ENCODE measurements at places on chromosomes 6 and 20. TPM values are rescaled to one million over a fixed set of nuclear protein-coding genes. Genes with fewer than 3 reads are reported as not detected.

GRCh38 chr20:6401893-6402557, 279.2 kb upstream of the FERMT1 start:
- DNase-seq = no peak

The OXT gene
- not detected for total RNA-seq

The BPIFA1 gene
- not detected for total RNA-seq

GRCh38 chr6:112202639-112203341, 51.6 kb downstream of the LAMA4 start:
- DNase-seq = no peak

DNA sequence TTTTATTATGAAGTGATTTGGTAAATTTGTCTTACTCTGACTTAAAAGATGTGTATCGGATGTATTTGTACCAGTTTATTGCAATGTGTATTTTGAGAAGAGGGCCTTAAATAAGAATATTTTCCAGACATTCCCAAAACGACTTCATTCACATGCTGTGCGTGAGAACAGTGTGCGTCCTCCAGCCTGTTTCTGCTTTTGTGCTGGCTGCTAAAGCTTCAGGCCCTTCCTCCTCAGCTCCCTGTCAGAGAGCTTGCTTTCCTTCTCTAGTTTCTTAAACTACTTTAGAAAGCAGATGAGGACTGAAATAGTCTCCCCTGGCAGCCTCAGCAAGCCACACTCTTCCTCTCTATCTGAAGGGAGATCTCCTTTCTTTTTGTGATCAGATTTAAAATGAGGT, 157.8 kb downstream of the SAMD5 start:
- DNase-seq = no peak

The CRISP3 gene
- not detected for total RNA-seq

- no peak for DNase-seq
These were observed 15.7 kb upstream of the MRAP2 start for GRCh38 chr6:84017709-84018452.

- DNase-seq = no peak
These were observed 131.3 kb downstream of the CEBPB start for GRCh38 chr20:50321797-50322480.

GRCh38 chr6:152371775-152372174, 265.4 kb downstream of the SYNE1 start:
- no peak for DNase-seq

The PSORS1C2 gene
- not detected for total RNA-seq

GRCh38 chr20:51738877-51739447, 29.2 kb downstream of the ATP9A start:
- DNase-seq = no peak

DNA sequence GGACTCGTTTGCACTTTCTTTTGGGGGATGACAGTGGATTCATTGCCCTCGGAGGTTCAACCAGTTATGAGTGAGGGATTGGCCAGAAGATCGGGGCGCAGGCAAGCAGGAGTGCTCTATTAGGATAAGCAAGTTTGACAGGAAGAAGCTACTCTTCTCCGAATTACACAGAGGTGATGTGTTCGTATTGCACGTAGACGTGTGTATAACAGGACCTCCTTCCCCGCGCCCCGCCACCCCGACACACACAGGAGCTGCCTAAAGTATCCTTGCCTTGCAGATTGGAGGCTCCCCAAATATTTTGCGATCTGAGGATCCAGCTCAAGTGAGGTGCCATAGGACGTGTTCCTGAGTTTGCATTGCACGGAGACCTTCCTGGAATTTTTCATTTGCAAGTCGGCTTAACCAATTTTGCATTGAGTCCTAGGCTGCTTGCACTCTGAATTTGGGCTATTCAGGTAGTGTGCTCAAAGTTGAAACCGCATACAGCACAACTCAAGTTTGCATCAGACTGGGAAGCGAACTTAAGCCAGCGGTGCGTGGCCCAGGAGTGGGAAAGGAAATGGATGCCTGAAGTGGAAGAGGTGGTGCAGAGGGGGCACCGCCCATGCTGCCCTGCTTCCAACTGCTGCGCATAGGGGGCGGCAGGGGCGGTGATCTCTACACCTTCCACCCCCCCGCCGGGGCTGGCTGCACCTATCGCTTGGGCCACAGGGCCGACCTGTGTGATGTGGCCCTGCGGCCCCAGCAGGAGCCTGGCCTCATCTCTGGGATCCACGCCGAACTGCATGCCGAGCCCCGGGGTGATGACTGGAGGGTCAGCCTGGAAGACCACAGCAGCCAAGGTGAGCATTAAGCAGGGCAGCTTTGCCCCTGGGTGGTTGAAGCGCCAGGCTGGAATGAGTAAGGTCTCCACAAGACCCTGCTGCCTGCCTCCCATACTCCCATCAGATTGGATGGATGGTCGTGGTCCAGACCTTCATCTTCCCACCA, 770 bp downstream of the TCF19 start:
- DNase-seq = no peak

The TRAM2 gene
- 25.0 TPM for total RNA-seq

The UBE3D gene
- 4.8 TPM for total RNA-seq

- no peak for DNase-seq
These were observed 39.3 kb downstream of the GSTA2 start for GRCh38 chr6:52724042-52724405.

DNA sequence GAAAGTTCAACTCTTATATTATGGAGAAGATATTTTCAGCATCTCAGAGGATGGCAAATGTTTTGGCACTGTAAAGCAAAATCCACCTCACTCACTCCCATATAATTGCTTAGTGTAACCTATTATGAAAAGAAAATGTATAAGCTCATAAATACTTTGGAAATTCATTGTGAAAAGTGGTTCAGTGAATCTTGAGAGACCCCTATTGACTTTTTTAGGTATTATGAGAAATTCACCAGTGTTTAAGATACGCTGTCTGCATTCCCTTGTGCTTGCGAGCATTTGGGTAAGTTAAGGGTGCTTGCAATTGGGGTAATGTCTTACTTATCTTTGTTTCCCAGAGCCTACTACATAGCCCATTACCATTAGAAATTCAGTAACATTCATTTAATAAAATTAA, 66.3 kb upstream of the BMP5 start:
- no peak for DNase-seq

- DNase-seq = no peak
These were observed 28.4 kb upstream of the RIN2 start for GRCh38 chr20:19729672-19730071.

The ANGPT4 gene
- not detected for total RNA-seq

DNA sequence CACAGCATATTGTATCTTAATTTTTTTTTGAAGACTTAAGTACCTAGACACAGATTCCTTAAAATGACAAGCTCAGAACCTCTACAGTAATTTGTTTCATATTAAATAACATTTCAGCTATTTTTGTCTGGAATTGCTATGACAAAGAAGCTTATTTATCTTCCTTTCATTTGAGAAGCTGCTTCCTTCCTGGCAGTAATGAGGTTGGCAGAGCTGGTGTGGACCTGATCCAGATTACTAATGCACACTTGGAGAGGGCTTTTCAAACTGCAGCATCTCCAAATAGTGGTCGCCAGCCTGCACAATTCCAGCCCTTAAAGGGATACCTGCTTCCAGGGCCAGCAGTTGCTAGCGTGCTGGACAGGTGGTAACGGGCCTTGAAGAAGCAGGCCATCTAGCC, 12.1 kb downstream of the PTCHD4 start:
- DNase-seq = no peak

DNA sequence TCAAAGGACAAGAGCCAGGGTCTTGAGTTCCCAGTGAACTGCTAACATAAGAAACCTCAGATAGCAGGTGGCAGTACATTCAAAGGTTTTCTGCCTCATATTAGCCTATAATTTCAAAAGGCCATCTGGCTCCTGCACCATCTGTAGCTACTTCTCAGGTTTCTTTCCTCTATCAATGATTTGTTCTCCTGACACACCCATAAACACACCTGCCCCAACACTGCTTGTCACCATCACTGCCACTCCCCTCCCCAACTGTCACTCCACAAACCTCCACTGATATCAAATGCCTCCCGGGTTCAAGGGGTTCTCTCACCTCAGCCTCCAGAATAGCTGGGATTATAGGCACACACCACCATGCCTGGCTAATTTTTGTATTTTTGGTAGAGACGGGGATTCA, 152.7 kb upstream of the SLC22A16 start:
- no peak for DNase-seq

GRCh38 chr20:48797850-48798747, 29.7 kb downstream of the PREX1 start:
- no peak for DNase-seq

The CNPY3 gene
- 23.5 TPM for total RNA-seq

DNA sequence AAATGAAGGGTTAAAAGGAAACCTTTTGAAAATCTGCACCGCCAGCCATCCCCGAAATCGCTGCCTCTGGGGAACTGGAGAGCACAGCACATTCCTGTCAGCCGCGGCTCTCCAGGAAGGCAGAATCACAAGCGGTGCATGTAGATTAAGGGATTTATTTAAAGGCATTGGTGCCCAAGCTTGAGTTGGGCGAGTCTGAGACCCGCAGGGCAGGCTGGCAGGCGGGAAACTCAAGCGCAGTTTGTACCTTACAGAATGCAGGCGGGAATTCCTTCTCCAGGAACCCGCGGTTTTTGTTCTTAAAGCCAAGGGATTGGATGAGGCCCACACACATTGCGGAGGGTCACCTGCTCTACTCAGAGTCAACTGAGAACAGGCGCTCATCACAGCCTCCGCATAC, 10.8 kb downstream of the GPR31 start:
- no peak for DNase-seq
